NCI-H460 (cell line): ENCODE measurements at places on chromosomes 4 and X.

DNA sequence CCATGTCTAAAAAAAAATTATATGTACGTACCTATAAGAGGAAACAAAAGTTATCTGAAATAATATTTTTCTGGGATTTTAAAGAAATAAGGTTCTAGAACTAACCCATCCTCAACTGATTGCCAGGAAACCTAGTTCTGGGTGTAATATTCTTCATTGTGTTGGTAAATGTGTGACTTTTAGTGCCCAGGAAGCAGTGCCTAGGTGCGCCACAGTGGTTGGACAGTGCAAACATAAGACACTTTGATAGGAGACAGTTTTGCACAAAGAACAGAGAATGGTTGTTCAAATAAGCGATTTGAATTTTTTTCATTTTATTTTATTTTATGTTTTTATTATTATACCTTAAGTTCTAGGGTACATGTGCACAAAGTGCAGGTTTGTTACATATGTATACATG lies 22.0 kb upstream of the PTTG2 start:
- no peak for DNase-seq

GRCh38 chrX:150879855-150880807 lies 18.3 kb downstream of the CD99L2 start:
- no peak for DNase-seq

- DNase-seq: no peak
Measured at GRCh38 chr4:113365377-113365776, 315.9 kb downstream of the ANK2 start.

DNA sequence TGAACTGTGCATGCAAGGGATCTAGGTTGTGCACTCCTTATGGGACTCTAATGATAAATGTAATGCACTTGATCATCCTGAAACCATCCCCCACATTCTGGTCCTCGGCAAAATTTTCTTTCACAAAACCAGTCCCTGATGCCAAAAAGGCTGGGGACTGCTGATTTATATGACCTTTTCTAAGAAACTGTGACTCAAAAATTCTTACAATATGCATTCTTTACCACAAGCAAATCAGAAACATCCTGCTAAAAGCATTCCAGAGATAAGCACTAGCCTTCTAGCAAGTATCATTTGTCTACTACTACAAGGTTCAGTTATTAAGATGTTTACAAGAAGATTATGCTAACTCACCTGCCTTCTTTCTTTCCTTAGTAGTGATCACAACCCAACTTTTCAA lies 166.5 kb upstream of the PCDH7 start:
- DNase-seq: no peak

GRCh38 chr4:4693258-4693657 lies 151.4 kb upstream of the STX18 start:
- no peak for DNase-seq

DNA sequence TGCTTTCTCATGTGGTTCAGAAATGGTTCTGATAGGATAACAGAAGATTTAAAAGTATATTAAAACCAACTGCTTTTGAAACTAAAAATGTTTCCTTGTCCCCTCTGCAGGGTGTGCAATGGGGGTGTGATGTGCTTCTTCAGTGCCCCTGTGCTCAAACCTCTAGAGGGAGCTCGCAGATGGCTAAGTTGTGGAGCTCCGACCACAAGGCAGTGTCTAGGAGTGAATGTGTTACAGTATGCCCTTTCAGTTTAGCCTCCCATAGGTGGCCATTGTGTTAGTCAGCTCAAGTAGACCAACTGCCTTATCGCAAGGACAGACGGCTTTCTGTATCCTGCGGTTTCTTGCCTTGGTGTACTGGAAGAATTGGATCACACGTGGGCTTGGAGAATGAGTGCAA lies 130.5 kb downstream of the TENT5D start:
- DNase-seq: no peak

GRCh38 chr4:10605746-10606482 lies 78.7 kb downstream of the CLNK start:
- no peak for DNase-seq

DNA sequence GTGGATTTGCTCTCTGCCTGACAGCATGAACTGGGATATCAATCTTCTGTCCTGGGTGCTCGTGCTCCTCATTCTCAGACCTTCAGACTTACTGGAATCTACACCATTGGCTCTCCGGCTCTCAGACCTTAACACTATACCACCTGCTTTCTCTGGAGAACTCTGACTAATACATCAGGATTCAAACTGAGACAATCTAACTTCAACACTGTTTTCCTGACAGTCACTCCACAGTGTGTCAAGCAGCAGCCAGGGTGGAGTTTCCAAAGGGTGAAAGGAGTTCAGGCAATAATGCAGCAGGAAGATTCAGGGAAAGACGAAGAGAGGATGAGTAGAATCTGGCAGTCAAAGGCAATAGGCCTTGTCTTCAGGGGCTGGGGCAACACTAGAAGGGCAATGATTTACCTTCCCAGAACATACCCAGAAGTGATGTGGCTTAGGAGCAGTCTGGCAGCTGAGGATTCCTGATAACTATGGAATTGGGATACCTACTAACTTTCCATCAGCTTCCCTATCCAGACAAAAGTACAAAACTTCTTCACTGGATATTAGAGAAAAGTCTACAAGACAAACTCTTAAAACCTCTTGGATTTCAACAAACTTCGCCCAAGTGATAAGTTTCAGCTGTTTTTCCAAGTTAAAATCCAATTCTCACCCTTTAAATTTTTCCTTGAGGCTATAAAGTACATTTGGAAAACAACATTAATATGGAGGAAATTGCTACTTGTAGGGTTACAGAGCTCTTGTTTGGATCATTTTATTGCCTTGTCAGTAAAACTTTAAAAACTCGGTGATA lies 58.4 kb upstream of the SLIT2 start:
- no peak for DNase-seq

DNA sequence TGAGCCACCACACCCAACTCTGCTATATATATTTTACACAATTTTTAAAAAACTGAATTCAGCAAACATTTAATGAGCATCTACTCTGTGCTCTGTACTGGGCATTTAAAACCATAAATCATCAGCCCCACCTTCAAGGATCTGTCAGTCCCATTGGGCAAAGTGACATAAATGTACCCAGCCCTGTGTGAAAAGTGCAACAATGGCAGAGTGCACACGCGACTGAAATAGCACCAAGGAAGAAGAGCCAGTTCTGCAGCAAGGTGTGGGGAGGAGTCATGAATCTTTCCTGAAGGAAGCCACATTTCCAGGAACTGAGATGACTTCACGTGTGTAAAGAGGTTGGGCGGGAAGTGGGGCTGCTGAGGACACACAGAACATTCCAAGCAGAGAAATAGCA lies 111.5 kb upstream of the ATP6AP2 start:
- DNase-seq: no peak

DNA sequence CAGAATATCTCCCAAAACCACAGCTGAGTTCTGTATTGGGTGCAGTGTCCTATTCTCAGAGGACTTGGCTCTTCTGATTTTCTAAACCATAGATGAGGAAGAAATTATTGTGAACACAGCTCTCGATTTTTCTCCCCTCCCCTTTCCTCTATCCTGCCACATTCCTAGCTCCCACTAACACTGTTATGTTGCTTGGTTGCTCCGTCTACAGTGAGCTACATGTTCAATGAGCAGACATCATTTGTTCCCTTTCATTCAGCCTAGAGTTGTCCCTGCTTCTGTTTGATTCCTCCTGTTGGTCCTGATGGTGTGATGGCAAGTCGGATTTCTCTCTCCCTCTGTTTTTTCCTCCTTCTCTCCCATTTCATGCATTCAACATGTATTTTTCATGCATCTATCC lies 65.9 kb downstream of the DIPK2B start:
- no peak for DNase-seq
